Caco-2 (cell line): ENCODE measurements at places on chromosomes 7 and 10. TPM values are rescaled to one million over a fixed set of nuclear protein-coding genes. Genes with fewer than 3 reads are reported as not detected.
A peak's percentile ranks its signal among the peaks of the same experiment; 100 is the strongest.

HOXA3 gene
- total RNA-seq: 19.9 and 22.6 TPM in 2 replicates

DNA sequence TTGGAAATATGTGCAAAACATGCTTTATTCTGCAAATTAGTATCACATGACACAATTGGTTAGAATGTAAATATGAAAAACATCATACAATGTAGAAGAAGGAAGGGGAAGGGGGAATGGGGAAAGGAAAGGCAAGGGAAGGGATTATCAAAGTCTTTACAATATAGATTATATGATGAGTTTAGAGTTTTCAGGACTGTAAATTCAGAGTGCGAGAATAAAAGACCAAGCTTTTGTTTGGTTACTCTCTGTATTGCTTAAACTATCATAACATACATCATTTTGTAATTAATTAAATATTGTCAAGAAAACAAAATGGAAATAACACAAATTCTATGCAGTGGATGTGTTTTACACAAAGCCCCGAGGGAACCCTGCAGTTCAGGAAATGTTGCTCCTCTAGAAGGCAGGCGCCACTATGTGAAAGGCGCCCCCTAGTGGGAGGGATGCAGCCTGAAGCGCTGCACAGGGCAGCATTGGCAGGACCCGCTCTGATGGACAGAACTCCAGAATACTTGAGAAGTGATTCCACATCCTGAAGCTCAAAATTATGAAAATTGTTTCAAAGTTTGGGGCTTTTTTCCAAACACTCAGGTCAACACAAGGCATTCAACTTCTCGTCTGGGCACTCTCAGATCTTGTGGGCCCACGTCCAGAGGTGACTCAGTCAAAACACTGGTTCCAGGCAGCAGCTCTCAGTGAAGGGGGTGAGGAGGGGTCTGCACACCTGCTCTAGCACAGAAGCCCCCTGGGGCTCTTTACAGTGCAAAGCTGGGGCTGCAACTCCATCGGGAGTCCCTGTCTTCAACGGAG lies 31.6 kb upstream of the TMEM254 start:
- no peaks in the 10 kb centered on the region for H3K36me3 ChIP-seq
- peak; percentile 86 for DNase-seq
- H3K4me3 ChIP-seq: no peak overlapping the region

GRCh38 chr10:35565602-35566081 lies 39.5 kb upstream of the GJD4 start:
- no peak overlapping the region for H3K27ac ChIP-seq
- no peak for DNase-seq
- H3K4me1 ChIP-seq: no peaks in the 10 kb centered on the region
- no peaks in the 10 kb centered on the region for H3K27me3 ChIP-seq

SPDYE11 gene
- total RNA-seq: not detected in 2 replicates

DNA sequence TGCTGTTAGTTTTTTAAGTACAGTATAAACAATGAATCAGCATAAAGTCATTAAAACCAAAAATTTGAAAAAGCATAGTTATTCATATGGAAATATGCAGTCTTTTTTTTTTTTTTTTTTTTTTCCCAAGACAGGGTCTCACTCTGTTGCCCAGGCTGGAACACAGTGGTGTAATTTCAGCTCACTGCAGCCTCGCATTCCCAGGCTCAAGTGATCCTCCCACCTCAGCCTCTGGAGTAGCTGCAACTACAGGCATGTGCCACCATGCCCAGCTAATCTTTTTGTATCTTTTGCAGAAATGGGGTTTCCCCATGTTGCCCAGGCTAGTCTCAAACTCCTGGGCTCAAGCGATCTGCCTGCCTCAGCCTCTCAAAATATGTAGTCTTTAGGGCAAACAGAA lies 182.0 kb downstream of the SEMA3E start:
- no peaks in the 10 kb centered on the region for H3K4me1 ChIP-seq
- H3K4me3 ChIP-seq: no peak overlapping the region
- no peaks in the 10 kb centered on the region for H3K36me3 ChIP-seq
- no peak for DNase-seq
- no peaks in the 10 kb centered on the region for H3K27me3 ChIP-seq

DNA sequence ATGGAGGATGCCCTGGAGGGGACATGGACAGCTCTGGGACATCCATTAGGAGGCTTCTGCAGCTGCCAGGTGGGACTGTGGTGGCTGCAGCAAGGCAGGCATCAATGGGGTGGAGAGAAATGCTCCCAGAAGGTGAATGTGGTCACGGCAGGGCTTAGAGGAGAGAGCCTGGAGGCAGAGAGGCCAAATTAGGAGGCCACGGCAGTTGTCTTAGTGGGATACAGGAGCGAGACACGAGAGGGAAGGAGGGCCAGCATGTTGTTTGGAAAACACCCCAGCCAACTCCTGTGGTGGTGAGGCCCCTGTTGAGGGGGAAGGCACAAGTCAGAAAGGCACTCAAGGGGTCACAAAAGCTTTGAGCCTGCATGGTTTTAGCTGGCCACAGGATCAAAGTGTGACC lies 14.6 kb upstream of the ECHDC3 start:
- no peaks in the 10 kb centered on the region for H3K36me3 ChIP-seq
- no peak overlapping the region for H3K27ac ChIP-seq
- no peaks in the 10 kb centered on the region for H3K4me1 ChIP-seq
- DNase-seq: no peak

DNA sequence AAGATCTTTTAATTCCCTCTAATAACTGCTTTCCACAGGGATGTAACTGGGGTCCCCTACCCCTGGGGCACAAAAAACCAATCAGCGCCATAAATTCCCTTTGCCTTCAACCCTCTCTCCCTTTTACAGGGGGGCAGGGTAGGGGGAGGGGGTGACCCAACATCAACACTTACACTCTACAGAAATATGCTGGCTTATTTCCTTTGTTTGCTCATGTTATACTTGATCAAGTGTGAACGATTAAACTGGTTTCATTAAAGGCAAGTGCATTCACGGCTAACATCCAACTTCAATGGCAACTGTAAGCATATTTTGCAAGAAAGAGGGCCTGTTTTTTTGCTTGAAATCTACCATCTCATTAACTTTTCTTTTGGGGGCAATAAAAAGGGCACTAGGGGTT lies 2.9 kb downstream of the CTBP2 start:
- DNase-seq: no peak
- no peaks in the 10 kb centered on the region; the same call in 1 of the 2 replicates for H3K36me3 ChIP-seq
- H3K27me3 ChIP-seq: no peaks in the 10 kb centered on the region
- peaks cover 27% of the 10 kb centered on the region for H3K4me1 ChIP-seq
- H3K4me3 ChIP-seq: peak overlapping the region; percentile 88
- peak overlapping the region; percentile 79 for H3K27ac ChIP-seq

DNA sequence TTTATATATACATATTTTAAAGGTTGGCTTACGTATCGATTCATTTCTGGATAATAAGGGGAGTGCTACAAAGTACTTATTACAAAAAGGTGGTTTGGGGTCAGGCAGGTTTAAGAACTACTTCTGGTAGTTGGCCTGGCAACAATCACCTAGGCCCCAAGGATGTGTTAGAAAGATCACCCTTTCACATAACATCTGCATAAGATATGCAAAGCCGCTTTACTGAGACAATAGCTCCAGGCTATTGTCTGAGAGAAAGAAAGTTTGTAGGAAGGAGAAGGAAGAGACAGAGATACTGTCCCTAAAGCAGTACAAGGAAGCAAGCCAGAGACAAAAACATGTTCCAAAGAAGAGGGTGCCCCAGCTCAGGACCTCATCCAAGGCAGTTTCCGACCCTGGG lies 6.2 kb downstream of the PAXIP1 start:
- H3K27me3 ChIP-seq: no peaks in the 10 kb centered on the region
- H3K4me3 ChIP-seq: no peak overlapping the region
- H3K4me1 ChIP-seq: no peaks in the 10 kb centered on the region
- DNase-seq: no peak
- H3K27ac ChIP-seq: no peak overlapping the region
- no peaks in the 10 kb centered on the region; the same call in 1 of the 2 replicates for H3K36me3 ChIP-seq

LBX1 gene
- not detected in 2 replicates for total RNA-seq

TMEM72 gene
- total RNA-seq: not detected in 2 replicates

SPDYE18 gene
- 0.35 and 0.66 TPM in 2 replicates for total RNA-seq

NPSR1 gene
- total RNA-seq: not detected in 2 replicates

- H3K36me3 ChIP-seq: peaks cover 1% of the 10 kb centered on the region; the same call in 1 of the 2 replicates
- no peak for DNase-seq
- H3K27ac ChIP-seq: no peak overlapping the region
- H3K4me3 ChIP-seq: no peak overlapping the region
- H3K27me3 ChIP-seq: no peaks in the 10 kb centered on the region
Measured at GRCh38 chr7:50620433-50620832, 55.2 kb upstream of the DDC start.

- no peak for DNase-seq
- no peak overlapping the region for H3K27ac ChIP-seq
- H3K36me3 ChIP-seq: no peaks in the 10 kb centered on the region
- H3K27me3 ChIP-seq: no peaks in the 10 kb centered on the region
- H3K4me3 ChIP-seq: no peak overlapping the region
- no peaks in the 10 kb centered on the region for H3K4me1 ChIP-seq
Measured at GRCh38 chr10:130961506-130962239, 349.8 kb downstream of the TCERG1L start.

AGBL3 gene
- total RNA-seq: 5.3 and 6.1 TPM in 2 replicates

BLNK gene
- 0.30 and 0.36 TPM in 2 replicates for total RNA-seq

DNA sequence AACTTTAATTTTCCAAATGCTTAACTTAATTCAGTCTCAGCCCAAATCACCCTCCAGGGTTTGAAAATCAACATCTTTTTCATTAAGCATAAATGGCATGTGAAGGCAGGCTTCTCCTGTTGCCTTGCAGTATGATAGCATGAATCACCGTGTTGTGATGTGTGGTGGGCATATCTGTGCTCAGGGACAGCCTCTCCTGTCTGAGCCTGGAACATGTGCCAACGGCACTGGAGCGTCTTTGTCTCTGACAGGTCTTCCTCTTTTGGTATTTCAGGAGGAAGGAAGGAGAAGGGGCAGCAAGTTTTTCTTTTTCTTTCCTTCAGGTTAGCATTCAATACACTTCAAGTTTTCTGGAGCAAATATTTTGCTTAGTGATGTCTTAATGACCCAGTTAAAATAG lies 57.6 kb downstream of the LRGUK start:
- no peaks in the 10 kb centered on the region for H3K4me1 ChIP-seq
- H3K36me3 ChIP-seq: no peaks in the 10 kb centered on the region
- DNase-seq: no peak
- no peak overlapping the region for H3K27ac ChIP-seq
- H3K4me3 ChIP-seq: no peak overlapping the region
- no peaks in the 10 kb centered on the region for H3K27me3 ChIP-seq

DNA sequence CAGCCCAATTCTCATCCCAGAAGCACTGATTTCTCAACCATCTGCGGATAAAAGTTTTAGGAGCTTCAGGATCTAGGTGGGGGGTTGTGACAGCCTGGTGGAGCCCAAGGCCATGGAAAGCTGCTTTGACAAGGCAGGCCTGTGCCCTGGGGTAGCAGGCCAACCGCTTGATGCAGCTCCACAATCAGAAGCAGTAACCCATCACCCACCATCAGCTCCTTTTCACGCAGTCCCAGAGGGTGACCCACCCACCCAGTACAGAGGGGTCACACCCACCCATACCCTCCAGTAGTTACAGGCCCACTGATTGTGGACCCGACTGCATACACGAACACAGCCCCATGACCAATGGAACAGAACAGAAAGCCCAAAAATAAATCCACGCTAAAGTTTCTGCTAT lies 253.9 kb downstream of the AHR start:
- H3K4me1 ChIP-seq: no peaks in the 10 kb centered on the region
- H3K27me3 ChIP-seq: no peaks in the 10 kb centered on the region
- no peak for DNase-seq
- no peak overlapping the region for H3K4me3 ChIP-seq
- no peak overlapping the region for H3K27ac ChIP-seq
- no peaks in the 10 kb centered on the region; the same call in 1 of the 2 replicates for H3K36me3 ChIP-seq
